Mucosa of descending colon (tissue), 3 donors: ENCODE measurements at places on chromosomes 13 and 19.

DNA sequence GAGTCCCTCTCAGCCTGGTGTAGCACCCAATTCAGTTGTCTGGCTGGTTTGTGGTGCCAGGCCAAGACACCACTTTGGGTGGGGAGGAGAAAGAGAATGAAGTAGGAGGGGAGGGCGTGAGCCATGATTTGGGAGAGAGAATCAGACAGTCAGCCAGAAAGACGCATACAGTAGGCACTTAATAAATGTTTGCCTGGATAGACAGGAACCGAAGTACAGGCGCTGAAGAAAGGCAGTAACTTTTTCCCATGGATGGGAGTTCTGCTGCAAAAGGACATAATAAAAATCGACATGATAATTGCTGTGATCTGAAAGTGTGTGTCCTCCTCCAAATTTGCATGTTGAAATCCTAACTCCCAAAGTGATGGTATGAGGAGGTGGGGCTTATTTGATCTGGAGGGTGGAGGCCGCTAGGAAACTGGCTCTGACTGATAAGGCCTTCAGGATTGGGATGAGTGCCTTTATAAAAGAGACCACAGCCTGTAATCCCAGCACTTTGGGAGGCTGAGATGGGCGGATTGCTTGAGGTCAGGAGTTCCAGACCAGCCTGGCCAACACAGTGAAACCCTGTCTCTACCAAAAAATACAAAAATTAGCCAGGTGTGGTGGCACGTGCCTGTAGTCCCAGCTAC, 38.4 kb upstream of the PDCD5 start:
- no peak for DNase-seq

DNA sequence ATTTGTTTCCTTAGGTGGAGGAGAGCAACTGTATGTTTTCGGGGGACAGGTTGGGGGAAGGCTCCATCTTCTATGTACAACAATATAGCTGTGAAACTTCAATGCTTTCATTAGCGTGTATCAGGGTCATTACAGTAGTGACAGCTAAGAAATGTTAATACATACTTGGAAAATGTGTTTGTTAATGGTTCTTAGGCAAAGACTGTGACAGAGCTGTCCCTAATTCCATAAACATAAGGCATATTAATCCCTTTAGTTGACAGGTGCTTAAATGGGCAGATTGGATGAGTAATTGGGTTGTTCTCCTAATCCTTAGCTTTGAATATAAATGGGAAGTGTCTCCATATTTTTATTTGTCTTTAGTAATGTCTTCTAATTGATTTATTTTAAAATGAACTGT, 313.7 kb downstream of the HS6ST3 start:
- no peak for DNase-seq

DNA sequence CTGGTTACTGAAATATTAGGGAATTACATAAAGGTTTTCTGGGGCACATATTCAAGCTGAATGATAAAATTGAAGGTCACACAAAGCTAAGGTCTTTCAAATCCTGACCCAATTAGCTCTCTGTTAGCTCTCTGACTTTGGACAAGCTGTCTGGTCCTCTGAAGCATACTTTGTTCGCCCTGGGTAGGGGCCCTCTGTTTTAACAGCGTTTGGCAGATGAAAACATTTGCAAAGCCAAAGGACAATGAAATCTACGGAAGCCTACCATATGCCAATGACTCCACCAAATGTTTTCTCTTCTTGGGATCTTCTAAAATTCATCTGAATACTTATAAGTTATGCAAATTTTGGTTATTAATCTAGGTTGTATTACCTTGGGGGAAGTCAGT, 14.5 kb upstream of the GJA3 start:
- DNase-seq, result no peak

GRCh38 chr19:16003391-16003790, 54.6 kb downstream of the OR10H4 start:
- DNase-seq, result no peak

DNA sequence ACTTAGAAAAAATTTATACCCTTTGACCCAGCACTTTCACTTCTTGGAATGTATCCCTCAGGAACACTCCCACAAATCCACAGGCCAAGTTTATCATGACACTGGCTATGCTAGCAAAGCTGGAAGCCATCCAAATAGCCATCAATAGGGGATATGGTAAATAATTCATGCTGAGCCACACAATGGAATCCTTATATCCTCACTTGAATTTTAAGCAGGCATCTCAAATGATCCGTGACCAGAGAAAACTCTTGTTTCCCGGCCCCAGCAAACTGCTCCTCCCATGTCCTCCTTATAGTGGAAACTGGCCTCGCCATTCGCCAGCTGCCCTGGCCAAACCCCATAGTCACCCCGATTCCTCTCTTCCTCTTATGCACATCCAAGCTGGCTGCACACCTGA, 37.6 kb downstream of the GRIK5 start:
- DNase-seq, result no peak

GRCh38 chr13:54185785-54186184, 1157.2 kb downstream of the OLFM4 start:
- no peak for DNase-seq

DNA sequence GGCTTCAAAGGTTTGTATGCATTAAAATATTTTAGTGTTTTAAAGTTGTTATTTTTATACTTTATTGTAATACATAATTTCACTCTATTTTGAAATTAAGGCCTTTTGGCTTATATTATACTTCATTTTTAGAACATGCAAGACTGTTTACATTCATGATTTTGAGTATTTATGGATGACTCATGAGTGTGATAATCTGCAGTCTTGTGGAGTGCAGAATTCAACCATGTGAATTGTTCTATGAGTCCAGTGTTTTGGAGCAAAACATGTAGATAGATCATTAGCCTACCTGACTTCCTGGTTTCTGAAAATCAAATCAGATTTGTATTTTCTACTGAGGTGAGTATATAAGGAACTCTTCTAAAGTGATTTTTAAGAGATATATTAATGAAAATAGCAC, 241.8 kb downstream of the PCCA start:
- DNase-seq, result no peak

DNA sequence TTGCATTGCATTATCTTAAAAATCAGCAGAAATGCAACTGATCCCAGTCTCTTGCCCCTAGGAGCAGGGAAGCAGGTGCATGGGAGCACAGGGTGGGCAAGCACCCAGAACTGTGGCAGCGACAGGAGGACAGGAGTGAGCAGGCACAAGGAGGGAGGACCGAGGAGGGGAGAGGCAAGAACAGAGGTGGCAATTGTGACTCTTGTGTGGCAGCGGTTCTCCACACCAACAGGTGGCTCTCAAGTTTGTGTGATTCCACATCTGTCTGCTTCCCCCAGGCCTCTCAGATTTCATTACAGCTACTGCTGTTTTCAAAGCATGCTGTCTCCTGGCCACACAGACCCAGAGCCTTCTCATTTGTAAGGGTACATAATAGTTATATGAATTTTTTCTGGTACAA, 108.5 kb downstream of the STK24 start:
- no peak for DNase-seq

- no peak for DNase-seq
These were observed 22.1 kb downstream of the CLEC11A start for GRCh38 chr19:50745221-50745620.

GRCh38 chr13:27978301-27978968, 9.3 kb upstream of the CDX2 start:
- DNase-seq, result peak; percentile 86

GRCh38 chr13:112431734-112432133, 55.6 kb downstream of the SPACA7 start:
- DNase-seq, result no peak

GRCh38 chr19:31543456-31543855, 194.2 kb upstream of the TSHZ3 start:
- DNase-seq, result no peak

- no peak for DNase-seq
These were observed 248.0 kb downstream of the RFC3 start for GRCh38 chr13:34065928-34066327.

GRCh38 chr19:53530622-53531021, 7.3 kb upstream of the ZNF331 start:
- DNase-seq, result no peak

- no peak for DNase-seq
These were observed 1.9 kb downstream of the BBC3 start for GRCh38 chr19:47228937-47229675.

- no peak for DNase-seq
These were observed 237.0 kb downstream of the POSTN start for GRCh38 chr13:37361608-37362007.

GRCh38 chr13:41782086-41782485, 178.8 kb downstream of the VWA8 start:
- no peak for DNase-seq
